Psoas muscle (tissue), 8 donors: ENCODE measurements at places on chromosomes 13 and 19. TPM values are rescaled to one million over a fixed set of nuclear protein-coding genes. Genes with fewer than 3 reads are reported as not detected.

TIMM29 gene
- total RNA-seq = 18.3 TPM

FXYD3 gene
- not detected for total RNA-seq

FGF21 gene
- total RNA-seq = not detected

TDRD12 gene
- total RNA-seq = 0.21 TPM

NCCRP1 gene
- total RNA-seq = not detected

GAPDHS gene
- total RNA-seq = not detected

COMP gene
- 1.5 TPM for total RNA-seq

OR7D2 gene
- total RNA-seq = 0.24 TPM

TEX101 gene
- total RNA-seq = not detected

PLK5 gene
- total RNA-seq = not detected
